ENCODE measurements at places on chromosomes 4 and X.

GRCh38 chr4:124710015-124710741 lies 2.4 kb downstream of the ANKRD50 start:
- DNase-seq = no peak

GRCh38 chr4:82479562-82479961 lies 49.2 kb downstream of the ENOPH1 start:
- no peak for DNase-seq

DNA sequence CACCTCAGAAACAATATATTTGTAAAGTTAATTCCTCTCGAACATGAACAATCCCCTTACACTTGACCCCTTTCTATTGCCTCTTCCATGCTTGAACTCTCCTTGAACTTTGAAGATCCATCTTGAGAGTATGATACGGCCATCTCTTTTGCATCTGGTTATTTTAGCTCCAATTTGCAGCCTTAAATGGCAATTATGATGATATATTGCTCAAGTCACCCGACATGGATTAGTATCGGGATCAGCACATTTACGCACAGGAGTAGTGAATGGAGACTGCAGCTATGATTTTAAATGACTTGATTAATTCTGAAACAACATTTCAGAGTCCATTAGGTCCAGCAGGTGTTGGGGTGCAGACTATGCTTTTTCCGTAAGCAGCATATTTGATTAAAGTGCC lies 143.8 kb upstream of the PAQR3 start:
- DNase-seq = no peak

DNA sequence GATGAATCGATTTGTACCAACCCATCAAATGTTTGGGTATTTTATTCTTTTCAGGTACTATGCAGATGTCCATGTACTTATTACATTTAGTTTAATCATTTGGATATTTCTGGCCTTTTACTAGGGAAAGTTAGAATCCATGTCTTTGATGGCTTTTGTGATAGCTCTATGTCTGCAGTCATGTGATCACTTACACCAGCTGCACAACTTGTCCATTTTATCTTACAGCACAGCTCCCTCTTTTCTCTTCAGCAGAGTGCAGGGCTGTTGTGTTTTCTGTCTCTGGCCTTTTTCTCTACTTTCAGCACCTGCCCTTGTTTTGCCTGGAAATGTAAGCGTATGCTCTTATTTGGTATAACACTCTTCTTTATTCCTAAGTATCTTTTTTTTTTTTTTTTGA lies 30.6 kb downstream of the WWC2 start:
- no peak for DNase-seq

DNA sequence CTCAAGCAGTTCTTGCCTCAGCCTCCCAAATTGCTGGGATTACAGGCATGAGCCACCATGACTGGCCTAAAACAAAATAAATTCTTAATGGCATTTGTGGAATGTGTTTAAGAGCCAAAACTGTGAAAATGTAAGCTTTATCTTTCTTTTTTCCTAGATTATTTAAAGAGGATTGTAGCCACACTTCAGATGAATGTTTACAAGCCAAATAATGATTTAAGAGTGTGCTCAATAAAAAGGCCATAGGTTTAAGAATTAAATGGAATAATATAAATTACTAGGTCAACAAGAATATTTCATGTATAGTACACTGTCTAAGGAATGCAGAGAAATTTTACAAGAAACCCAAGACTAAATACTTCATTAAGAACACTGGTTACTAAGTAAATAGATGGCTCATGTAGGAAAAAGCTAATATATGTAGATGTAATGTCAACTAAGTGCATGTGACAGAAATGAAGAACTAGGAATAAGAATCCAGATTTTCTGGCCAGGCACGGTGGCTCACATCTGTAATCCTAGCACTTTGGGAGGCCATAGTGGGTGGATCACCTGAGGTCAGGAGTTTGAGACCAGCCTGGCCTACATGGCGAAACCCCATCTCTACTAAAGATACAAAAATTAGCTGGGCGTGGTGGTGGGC lies 21.3 kb upstream of the UGDH start:
- DNase-seq = no peak

DNA sequence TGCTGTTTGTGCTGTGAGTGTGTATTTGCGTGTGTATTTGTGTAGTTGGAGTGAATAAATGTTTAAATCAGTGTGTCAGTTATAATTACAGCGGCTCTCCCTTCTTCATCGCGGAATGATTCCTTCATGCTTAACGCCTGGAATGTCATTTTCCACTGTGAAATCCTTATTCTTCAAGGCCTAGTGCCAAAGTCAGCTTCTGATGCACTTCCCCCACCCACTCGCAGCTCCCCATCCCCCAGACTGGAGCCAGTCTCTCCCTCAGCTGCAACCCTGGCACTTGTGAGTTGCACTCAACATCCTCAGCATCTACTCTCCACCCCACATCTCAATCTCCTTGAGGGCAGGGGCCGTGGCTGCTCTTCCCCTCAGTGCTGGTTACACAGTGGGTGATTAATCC lies 583.0 kb downstream of the BCOR start:
- DNase-seq = no peak

GRCh38 chr4:122623637-122624166 lies 2.8 kb upstream of the IL21 start:
- no peak for DNase-seq

All from posterior vena cava (tissue), 2 donors.